ENCODE measurements at places on chromosomes 2 and 18.

GRCh38 chr2:109124982-109125592 is 3.9 kb upstream of the SH3RF3 start:
- DNase-seq, result no peak

- no peak for DNase-seq
Observed at GRCh38 chr2:225027061-225027762, 15.1 kb downstream of the DOCK10 start.

- no peak for DNase-seq
Observed at GRCh38 chr2:46388881-46389280, 90.5 kb upstream of the TMEM247 start.

GRCh38 chr2:223725494-223725893 is 111.9 kb downstream of the AP1S3 start:
- peak; percentile 77 for DNase-seq

DNA sequence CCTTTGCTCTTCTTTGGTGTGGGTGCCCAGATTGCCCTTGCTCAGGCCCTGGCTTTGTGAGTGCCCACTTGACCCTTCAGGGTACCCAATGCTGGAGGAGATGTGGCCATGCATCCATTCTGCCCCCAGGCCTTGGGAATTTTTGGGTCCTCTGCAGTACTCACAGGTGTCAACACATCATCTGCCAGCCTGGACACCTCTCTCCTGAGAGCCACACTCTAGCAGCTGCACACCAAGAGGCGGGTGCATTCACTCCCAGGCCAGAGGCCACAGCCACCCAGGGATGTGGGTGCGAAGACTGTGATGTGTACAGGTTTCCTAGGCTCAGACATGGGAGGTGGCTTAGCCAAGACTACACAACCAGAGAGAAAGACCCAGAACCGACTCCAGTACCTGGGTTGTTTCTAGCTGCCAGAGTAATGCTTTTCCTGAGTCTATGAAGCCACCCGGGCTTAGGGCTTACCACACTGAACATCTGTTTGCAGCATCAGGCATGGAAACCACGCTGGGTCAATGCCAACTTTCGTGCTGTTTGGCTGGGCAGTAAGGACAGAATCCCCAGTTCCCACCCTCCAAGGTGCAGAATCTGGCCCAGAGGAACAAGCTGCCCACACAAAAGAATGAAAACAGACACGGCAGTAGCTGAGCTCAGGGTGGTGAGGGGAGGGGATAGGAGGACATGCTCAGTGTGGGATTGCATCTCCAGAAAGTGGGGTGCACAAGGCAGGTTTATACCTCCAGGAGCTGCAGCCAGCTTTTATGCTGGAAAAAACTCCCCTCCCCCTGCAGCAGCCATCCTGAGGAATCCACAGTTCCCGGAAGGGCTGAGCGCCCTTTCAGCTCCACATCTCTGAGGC is 40.1 kb downstream of the KCNF1 start:
- no peak for DNase-seq

DNA sequence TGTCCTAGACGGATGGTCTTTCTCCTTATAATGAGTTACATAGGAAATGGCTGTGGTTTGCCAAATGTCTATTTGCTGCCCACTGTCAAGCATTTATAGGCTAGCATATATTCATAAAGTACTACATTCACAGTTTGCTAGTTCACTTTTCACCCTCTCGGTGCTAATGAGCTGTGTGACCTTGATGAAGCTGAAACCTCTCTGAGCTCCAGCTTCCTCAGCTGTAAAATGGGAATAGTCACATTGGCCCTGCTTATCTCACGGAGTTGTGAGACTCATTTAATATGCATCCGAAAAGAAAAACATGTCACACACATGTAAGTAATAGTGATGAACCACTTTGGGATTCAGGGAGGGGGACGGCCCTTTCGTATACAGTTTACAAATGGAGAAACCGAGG is 17.0 kb downstream of the PRKCE start:
- no peak for DNase-seq

DNA sequence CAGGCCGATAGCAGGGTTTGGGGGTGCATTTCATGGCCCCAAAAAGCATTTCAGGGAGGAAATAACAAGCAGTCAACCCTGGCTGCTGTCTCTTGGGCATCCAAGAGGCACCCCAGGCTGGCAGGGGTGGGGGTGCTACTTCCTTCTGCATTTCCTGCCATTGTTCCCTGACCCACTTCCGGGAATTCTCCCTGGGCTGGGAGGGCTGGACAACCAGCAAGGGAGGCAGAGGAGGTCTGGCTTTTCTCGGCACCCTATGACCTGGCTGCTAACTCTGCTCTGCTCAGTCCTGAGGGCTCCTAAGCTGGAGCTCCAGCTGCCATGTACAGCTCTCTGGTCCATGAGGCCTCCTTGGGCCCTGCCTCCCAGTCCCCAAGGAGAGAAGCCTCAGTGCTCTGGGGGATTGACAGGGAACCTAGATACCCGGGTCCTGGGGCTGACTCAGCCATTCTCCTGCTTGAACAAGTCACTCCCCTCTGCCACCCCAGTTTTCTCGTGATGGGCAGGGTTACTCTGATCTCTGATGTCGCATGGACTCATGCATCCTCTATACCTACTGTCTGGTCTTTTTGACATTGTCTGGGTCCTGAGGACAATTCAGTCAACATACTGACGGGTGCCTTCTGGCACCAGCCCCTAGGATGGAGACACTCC is 47.2 kb downstream of the DYSF start:
- no peak for DNase-seq

- DNase-seq, result no peak
Observed at GRCh38 chr2:160334028-160334741, 134.1 kb upstream of the ITGB6 start.

- no peak for DNase-seq
Observed at GRCh38 chr2:16744521-16744920, 78.9 kb upstream of the CYRIA start.

DNA sequence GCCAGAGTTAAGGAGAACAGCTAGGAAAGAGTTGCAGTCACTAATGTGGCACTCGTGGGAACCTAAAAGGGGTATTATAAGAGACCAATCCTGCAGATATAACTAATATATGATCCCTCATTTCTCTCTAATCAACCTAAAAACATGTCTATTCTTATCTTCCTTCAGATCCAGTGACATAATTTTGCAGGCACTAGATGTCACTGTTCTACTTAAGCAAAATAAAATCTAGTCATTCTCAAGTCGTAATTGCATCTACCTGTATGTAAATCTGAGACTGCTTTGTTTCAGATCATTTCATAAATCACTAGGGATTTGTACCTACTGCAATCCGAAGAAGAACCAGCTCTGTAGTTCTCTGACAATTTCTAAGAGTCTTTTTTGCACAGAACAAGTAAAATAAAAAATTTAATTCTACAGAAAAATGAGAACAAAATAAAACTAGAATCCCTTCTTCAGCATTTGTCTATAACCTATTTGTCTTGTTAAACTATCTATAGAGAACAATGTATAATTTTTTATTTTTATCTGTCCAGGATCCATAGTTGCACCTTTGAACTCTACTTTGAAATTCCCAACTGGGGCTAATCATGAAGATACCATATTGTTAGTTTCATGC is 56.5 kb upstream of the ERBB4 start:
- peak; percentile 13 for DNase-seq

DNA sequence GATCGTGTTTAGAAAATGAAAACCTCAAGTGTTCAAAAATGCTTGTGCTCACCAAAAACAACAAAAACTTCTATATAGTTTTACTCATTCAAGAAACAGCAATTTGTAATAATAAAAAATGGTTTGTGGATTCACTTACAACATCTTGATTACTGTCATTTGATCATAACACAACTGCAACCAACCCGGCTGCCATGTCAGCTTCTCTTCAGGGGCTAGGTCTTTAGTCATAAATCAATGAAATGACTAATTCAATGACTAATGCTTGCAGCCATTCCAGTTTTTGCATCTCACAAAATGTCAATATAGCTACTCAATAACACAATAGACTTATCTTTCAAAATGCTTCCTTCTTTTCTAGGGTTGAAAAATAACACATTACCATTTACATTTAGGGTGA is 128.0 kb downstream of the OLA1 start:
- DNase-seq, result peak; percentile 46

- peak; percentile 32 for DNase-seq
Observed at GRCh38 chr18:48884306-48884705, 66.5 kb downstream of the SMAD7 start.

DNA sequence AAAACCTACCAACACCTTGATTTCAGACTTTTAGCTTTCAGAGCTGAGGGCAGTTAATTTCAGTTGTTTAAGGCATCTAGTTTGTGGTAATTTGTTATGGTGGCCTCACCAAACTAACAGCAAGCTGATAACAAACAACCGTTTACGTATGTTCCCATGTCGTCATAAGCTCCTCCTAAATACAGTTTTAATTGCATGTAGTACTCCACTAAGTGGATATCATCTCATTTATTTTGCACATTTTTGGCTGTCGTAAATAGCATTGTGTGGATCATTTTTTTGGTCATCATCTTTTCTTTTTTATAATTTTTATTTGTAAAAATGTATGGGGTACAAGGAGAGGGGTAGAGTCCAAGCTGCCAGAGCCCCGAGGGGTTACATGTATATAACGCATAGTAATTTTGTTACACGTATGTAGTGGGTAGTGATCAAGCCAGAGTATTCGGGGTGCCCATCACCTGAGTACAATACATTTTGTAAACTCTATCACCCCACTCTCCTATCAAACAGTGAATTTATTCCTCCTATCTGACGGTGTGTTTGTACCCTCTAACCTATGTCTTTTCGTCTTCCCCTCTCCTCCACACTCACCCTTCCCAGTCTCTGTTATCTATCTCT is 89.2 kb upstream of the MYCN start:
- no peak for DNase-seq

All from NCI-H146 (cell line).